ENCODE measurements at places on chromosomes 12 and 14.

DNA sequence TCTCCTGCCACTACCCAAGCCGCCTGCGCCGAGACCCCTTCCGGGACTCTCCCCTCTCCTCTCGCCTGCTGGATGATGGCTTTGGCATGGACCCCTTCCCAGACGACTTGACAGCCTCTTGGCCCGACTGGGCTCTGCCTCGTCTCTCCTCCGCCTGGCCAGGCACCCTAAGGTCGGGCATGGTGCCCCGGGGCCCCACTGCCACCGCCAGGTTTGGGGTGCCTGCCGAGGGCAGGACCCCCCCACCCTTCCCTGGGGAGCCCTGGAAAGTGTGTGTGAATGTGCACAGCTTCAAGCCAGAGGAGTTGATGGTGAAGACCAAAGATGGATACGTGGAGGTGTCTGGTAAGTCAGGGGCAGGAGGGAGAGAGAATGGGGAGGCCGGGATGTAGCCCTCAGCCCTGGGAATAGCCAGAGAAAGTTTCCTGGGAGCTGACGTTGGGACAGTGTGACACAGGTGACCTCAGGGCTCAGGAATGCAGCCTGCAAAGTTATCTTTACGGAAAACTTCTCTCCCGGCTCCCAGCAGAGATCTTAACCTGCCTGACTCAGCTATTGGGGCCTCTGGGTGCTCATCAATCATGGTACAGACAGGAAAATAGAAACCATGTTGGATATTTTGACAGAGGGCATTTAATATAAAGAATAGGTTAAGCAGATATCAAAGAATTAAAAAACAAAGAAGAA is 747 bp downstream of the HSPB8 start:
- no peak for DNase-seq

DNA sequence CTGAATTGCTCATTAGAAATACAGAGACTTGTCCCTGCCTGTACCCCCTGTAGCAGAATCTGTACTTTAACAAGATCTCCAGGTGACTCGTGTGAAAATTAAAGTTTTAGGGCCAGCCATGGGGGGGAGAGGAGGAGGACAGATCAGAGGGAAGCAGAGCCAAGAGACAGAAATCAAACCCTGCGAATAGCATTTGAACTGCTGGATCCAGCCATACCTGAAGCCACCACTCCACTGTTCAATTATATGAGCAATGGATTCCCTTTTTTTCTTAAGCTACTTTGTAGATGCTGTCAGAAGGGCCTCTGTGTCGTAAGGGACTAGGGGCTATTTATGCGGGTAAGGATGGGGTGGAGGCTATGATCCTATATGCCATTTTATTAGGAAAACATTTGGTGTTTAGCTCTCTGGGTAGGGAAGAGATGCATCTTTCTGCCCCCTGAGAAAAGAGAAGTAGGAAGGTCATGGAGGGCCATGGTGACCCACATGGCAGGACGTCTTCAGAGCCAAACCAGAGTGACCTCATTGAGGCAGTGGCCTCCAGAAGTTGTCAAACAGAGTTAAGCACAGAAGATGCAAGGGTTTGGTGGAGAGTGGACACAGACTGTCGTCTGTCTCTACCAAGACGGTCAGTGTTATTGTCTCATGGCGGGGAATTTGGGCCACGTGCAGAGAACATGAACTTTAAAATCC is 203.9 kb downstream of the PHETA1 start:
- DNase-seq, result no peak

DNA sequence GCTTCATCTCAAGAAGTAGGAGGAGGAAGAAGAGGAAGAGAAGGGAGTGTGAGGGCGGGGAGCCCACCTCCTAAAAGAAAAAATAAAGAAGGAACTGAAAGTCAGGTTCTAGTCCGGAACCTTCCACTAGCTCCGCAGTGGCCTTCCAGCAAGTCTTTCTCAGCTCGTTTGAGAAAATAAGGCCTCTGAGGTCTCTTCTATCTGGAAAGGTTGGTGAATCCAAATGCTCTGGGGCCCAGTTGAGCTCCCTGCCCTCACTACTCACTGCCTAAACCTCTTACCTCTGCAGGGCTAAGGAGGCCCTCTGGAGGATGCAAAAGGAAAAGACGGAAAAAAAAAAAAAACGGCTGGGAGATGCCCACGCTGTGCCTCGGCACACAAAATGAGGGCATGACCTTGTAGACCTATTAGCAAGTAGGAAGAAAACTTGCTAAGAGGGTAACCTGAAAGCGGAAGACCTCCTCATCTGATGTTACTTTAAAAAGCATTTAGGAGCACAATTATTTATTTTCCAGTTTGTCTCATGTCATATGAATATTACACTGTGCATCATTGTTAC is 35.9 kb downstream of the FBLN5 start:
- peak; percentile 72 for DNase-seq

- DNase-seq, result no peak
Observed at GRCh38 chr14:71165121-71166031, 258.1 kb downstream of the PCNX1 start.

GRCh38 chr12:94099632-94100031 is 48.7 kb upstream of the PLXNC1 start:
- no peak for DNase-seq

- DNase-seq, result no peak
Observed at GRCh38 chr12:113397497-113398197, 6.0 kb downstream of the SDS start.

DNA sequence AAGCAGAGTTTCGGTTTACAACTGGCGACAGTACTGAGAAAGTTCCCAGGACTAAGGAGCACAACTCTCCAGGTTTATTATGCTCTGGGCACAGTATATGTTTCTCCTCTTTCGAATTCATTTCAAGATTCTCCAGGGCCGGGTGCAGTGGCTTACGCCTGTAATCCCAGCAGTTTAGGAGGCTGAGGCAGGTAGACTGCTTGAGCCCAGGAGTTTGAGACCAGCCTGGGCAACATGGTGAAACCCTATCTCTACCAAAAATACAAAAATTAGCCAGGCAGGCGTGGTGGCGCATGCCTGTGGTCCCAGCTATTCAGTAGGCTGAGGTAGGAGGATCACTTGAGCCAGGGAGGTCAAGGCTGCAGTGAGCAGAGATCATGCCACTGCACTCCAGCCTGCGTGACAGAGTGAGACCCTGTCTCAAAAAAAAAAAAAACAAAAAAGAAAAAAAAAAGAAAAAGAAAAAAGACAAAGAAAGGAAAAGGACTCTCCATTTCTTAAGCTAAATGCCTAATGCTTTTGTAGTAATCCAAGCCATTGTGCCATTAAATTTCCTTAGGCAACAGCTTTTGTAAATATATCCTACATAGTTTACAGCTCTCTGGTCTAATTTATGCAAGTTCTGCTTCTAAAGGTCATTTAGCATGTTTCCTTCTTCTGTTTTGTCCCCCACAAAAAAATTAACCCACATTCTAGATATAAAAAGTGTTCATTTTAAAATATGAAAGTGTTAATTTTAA is 34.8 kb downstream of the ATL1 start:
- no peak for DNase-seq

GRCh38 chr14:49972131-49972671 is 79.3 kb downstream of the ARF6 start:
- peak; percentile 35 for DNase-seq

DNA sequence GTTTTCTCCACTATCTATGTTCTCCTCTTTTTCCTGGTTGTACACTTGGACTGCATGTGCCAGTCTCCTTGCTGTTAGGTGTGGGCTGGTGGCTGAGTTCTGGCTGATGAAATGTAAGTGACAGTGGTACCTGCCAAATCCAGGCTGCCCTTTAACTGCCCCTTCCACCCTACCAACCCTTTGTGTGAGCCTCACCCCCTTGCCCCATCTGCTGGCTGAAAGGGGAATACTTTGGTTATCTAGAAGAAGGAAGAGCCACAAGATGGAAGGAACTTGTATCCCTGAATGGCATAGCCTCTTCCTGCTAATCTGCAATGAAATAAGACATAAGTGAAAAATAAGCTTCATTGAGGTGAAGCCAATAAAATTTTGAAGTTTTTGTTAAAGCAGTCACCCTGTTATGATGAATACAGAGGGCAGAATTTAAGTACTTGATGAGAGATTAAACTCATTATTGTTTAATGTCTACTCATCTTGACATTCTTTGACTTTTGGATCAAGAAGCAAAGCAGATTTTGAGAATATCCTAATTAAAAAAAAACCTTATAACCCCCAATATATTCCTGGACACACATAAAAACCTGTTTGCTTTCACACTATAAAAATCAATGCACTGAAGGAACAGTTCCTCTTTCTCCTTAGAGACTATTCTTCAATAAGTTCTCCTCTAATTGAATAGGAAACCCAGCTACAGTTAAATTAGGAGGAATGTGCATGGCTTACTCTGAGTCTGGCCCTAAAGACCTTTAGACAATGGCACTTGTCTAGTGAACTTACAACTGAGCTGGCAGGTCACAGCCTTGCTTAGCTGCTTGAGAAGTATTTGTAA is 262.6 kb upstream of the BTG1 start:
- no peak for DNase-seq

- DNase-seq, result no peak
Observed at GRCh38 chr14:26851793-26852192, 254.0 kb upstream of the NOVA1 start.

GRCh38 chr12:82838827-82839226 is 152.1 kb downstream of the TMTC2 start:
- no peak for DNase-seq

GRCh38 chr12:50101663-50102062 is 2.1 kb upstream of the GPD1 start:
- no peak for DNase-seq

- no peak for DNase-seq
Observed at GRCh38 chr14:21436567-21437062, 19.3 kb downstream of the CHD8 start.

GRCh38 chr12:67305544-67305943 is 36.4 kb downstream of the CAND1 start:
- no peak for DNase-seq

DNA sequence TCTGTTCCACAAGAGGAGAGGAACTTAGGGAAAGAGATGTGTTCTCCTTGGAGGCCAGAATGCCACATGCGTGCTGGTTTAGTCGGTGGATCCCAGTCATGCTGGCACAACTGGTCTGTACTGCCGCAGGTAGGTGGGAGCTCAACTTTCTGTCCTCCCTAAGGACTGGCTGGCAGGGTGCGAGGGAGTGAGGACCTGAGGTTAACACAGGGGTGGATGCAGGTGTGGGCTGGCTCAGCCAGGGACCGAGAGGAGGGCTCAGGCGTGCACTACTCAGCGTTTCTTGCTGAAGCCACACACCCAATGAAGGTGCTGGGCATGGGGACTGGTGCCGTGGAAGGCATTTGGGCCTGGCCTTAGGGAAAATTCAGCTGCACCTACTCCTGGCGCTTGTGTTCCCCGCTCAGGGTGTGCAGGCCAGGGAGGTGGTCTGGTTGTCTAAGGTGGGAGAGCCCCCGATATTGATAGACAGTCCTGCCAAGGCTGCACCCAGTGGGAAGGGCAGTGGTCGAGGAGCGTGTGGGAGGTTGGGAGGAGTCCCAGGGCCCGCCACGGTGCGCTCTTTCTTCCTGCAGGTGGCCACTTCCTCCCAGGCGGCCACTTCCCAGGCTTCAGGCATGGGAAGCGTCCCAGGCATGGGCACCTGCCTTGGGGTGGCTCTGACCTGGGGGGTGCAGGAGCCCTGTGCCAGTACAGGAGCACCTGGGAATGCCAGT is 138.4 kb downstream of the ADGRD1 start:
- DNase-seq, result no peak

- no peak for DNase-seq
Observed at GRCh38 chr12:19095331-19095730, 34.2 kb upstream of the PLEKHA5 start.

DNA sequence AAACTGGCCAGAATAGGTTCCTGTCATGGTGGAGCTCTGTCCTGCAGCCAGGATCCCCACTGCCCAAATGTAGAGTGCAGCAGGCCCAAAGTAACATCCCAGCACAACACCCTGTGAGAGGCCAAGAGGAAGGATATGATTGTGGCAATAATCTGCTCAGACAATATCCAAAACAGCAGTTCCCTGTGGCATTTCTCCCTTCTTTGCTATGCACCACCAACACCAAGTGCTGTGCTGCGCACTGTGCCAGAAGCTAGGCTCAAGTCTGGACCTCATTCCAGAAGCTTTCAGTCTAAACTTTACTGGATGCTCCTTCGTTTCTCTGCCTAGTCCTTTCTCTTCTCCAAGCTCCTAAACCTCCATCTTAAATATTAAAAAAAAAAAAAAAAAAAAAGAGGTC is 33.4 kb downstream of the SLC11A2 start:
- peak; percentile 73 for DNase-seq

GRCh38 chr12:127599436-127599835 is 667.5 kb upstream of the TMEM132C start:
- no peak for DNase-seq

- DNase-seq, result no peak
Observed at GRCh38 chr12:43329375-43329774, 222.6 kb downstream of the ADAMTS20 start.

- DNase-seq, result no peak
Observed at GRCh38 chr12:91852634-91853033, 293.0 kb downstream of the BTG1 start.

GRCh38 chr12:104372061-104372720 is 68.7 kb downstream of the EID3 start:
- no peak for DNase-seq

DNA sequence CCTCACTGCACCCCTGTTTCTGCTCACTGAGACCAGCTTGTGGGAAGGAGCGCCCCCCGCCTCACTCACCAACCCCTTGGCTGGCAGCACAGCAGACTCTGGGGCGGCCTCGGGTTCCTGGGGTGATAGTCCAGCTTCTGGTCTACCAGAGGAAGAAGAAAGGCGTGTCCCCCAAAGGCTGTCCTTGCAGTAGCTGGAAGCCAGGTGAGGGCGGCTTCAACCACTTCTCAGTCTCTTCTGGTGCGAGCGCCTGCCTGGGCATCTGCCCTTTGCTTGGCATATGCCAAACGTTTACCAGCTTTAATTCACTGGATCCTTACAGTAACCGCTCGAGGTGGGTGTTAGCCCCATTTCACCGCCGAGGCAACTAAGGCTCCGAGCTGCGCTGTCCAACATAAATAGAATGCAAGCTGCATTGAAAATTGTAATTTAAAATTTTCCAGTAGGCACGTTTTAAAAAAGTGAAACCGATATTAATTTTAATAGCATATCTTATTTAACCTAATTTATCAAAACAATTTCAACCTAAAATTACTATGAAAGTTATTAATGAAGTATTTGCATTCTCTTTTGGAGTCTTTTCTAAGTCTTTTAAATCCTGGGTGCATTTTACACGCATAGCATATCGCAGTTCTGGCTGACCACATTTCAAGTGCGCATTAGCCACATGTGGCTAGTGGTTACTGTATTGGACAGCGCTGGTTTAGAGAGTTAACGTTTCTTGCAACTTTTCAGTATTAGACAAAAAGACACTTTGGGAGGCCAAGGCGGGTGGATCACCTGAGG is 872 bp downstream of the FAM177A1 start:
- no peak for DNase-seq

- DNase-seq, result no peak
Observed at GRCh38 chr14:104587641-104588040, 8.1 kb downstream of the C14orf180 start.

DNA sequence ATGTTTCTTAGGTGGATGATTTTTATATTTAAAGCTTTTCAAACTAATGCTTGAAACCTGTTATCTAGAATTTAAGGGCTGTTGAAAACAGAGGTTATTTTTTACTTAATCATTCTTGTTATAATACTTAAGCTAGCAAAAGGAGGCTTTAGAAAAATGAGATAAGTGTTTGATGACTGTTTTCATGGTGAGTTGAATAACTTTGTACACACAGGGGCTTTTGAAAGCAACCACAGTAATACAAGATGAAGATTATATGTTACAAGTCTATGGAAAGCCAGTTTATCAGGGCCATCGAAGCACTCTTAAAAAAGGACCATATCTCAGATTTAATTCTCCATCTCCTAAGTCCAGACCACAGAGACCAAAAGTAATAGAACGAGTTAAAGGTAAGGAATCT is 33.3 kb downstream of the KIAA0586 start:
- no peak for DNase-seq
